Substantia nigra (tissue), 51 donors: ENCODE measurements at places on chromosomes 1 and 21.

GRCh38 chr1:235990330-235990795, 74.5 kb downstream of the NID1 start:
- no peak for DNase-seq

DNA sequence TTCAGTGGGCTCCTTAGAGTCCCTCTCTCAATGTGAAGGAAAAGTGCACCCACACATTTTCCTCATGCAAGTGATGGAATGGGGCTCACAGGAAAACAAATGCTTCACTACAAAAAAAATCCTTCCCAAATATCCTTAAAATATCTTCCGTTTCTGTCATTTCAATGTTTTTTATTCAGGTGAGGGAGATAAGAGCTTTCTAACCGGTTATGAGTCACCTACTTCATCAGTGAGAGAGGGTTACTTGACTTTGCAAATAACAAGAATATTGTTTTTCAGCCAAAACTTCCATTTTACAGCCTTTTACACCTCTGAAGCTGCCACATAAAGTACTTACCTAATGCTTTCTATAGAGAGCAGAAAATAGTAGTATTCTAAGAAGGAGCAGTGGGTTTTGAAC, 98.3 kb upstream of the CD55 start:
- no peak for DNase-seq

DNA sequence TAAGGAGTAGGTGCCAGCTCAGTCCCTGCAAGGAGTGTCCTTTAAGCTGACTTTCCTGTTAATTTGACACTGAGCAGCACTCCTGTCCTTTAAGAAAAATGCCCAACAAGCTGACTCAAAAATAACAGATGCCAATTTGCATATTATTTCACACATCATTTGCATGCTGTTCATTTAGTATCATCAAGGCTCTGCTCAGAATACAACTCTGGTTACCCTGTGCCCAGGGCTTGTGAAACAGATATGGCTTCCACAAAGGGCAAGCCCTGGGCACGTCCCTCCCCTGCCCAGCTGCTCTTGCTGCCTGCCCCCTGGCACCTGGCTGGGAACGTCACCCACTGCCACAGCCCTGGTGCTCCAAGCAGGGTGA, 10.3 kb downstream of the KCNN3 start:
- no peak for DNase-seq

DNA sequence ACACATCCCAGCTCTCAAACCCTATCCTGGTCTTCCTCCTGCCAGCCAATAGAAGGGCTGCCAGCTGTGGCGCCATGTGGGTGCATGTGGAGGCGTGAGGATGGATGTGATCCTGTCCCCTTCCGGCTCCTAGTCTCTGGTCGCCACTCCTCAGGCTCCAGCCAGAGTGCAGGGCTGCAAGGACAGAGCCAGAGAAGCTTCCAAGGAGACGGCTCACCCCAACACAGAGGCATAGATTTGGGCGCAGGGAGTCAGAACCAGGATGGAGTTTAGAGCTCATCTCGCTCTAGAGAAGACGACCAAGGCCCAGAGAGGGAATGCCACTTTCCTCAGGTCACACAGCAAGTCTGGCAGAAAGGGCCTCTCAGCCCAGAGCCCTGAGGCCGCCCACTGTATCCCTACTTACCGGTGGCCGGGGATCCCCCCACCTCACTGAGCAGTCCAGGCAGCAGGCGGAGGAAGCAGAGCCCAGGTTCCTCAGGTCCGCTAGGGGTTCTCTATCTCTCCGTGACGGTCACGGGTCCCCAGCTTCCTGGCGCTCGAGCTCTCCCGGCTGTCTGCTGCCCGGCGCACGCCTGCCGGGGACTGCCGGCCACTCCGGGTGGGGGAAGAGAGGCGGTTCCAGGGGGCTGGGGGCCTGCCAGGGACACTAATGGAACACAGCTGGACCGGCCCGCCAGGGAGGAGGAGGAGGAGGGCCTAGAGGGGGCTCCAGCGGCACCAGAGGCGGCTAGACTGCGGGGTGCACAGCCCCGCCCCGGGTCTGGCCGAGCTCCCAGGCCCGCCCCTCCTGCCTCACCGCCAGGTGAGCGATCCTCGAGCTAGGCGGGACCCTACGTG, at the start of gene COL16A1:
Gene COL16A1 (minus strand): TSS at position 587 of the 840 bp plus-strand sequence. CDS start 1,824 bp downstream, outside the sequence.
- DNase-seq = peak; percentile 52

DNA sequence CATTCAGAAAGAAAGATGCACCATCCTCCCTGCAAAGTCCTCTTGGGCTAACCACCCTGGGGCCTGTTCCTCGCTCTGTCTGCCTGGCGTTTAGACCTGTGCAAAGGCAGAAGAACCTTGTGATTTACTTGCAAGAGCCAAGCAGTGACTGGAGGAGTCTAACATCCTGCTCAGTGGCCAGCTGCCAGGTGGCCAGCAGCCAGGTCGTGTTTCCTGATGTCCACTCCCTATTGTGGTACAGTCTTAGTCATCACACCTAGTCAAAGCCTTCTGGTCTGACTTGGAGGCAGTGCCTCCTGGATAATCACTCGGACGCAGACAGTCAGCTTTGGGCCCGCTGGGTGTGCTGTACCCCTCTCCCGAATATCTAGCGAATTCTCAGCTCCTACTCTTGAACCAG, 118.1 kb downstream of the PGBD5 start:
- DNase-seq = peak; percentile 84

DNA sequence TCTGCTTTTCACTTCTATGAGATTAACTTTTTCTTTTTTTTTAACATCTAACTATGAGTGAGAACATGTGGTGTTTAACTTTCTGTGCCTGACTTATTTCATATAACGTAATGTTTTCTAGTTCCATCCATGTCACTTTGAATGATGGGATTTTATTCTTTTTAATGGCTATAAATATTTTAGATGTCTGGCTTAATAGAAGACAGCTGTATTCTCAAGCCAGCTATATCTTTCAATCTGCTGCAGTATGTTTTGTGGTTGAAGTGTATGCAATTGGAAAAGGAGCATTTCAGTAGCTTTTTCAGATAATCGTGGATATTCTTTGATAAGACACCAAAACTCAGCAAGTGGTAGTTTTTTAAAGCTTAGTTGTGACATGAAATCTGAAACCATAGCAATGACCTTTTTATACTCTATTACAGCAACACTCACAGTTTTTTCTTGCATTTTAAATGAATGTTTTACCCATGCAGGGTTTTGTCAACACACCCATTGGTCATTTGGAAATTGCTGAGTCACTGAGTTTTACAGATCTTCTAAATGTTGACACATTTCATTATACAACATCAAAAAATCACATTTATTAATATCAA, 5.7 kb upstream of the SVBP start:
- DNase-seq = no peak

- DNase-seq = no peak
Measured at GRCh38 chr1:17930635-17931034, 175.5 kb downstream of the ACTL8 start.

DNA sequence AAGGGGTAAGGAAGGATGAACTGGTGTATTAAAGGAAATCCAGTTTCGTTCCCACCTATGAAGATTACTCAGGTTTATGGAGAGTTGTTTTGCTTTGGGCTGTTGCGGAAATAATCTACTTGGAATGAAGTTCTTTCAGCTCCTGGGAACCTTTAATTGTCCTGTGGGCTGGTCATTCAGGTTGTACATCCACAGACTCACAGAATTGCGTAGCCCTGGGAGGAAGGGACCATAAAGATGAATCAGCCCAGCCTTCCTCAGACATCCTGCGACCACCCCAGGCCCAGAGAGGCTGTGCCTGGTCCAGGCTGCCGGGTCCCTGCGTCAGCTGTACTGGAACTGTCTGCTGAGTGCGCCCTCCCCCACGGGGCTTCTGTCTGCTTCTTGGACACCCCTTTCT, 72.7 kb downstream of the GALNT2 start:
- no peak for DNase-seq
